ENCODE measurements at places on chromosomes 3 and 15.
A peak's percentile ranks its signal among the peaks of the same experiment; 100 is the strongest.

DNA sequence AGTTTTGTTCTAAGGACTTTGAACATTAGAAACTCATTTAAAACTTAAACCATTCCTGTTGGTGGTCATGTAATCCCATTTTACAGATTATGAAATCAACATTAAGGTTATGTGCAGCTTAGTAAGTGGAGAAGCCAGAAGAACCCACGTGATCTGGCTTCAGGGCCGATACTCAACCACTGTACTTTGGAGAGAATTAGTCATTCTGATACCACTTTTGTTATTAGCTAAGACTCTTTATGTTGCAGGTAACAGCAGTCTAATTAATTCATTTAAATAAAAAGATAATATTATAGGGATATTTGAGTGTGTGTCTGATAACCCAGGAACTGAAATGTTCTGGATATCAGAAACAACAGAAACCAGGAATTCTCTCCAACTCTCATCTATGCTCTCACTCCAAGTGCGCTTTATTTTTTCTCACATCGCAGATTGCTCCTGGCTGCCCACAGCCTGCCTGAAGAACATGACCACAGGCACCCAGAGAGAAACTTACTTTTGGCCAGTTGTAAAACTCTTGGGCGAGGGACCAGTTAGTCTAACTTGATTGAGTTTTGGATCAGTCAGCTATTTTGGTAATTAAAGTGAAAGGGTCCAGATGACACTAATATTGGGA lies 25.2 kb downstream of the UBE2E1 start:
- no peak for DNase-seq

- DNase-seq = no peak
Observed at GRCh38 chr3:196166741-196167140, 44.5 kb downstream of the ZDHHC19 start.

DNA sequence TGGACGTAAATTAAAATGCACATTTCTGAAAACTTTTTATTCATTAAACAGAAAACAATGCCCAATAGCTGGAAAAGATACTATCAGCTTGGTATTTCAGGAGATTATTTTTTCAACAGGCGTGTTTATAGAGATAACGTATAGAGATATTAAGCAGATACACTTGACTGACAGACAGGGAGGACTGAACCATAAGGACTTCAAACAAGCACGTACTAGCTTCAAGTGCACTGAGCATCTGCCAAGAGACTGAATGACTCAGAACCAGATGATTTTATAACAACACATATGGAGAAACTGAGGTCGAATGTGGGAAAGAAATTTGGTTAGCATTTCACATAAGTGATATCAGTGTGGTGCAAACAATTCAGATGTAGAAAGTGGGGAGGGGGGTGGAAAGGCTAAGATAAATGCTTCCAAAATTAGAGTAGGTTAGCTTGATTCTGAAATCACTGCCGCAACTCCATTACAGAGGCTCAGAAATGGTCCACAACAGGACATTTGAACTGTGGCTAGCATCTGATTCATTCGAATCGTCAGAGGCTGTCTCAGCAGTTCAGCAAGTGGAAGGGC lies 103.5 kb downstream of the SEMA6D start:
- no peak for DNase-seq

GRCh38 chr3:28295898-28296490 lies 52.5 kb upstream of the ZCWPW2 start:
- no peak for DNase-seq

DNA sequence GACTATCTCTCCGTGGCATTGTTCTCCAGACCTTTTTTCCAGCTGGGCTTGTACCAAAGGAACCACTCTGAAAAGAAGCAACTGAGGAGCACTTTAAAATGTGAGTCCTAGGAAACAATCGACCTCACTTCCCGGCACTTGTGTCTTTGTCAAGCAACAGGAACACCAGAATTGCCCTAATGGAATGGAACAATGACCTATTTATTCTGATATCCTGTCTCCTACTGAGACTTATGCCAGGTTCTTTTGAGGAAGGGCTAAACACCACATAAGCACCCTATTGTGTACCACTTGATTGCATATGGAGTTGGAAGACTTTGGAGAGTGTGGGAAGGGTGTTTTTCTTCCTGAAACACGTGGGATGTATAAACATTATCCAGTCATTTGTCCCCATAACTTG lies 56.8 kb upstream of the TGFBR2 start:
- DNase-seq = no peak

DNA sequence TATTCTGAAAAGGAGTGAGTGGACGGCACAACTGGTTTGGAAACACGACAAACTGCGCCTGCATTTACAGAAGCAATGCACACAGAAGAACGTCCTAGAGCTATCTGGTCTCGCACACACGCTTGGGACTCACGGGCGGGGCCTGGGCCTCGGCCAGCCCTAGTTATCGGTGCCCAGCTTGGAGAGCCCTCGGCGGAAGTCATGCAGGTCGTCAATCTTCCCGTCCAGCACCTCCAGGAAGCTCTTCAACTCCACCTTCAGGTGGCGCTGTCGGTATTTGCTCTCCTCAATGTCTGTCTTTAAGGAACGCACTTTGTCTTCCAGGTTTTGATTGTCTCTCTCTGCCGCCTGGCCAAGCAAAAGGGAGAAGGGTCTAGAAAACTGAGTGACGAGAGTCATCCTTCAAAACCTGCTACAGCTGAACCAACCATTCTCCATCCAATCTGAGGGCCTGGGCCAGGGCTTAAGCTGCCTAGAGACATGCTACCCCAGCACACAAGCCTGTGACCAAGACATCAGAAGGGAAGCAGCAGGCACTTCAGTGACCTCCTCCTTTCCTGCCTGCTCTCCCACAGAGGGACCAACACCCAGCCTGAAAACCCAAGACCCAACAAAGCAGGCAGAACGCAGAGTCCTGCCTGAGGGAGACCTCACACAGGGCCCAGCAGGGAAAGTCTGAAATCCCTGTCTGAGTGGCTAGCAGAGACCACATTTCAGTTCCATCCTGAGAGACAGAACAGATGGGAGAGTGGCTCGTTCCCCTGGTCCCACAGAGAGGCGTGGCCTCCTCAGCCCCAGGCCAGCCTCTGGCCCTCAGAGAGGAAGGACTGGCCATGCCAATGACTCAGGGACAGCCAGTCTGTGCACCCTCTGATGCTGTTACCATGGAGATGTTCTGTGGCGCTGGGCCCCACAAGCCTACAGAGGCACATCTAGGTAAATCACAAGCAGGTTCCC lies 40.4 kb downstream of the WHAMM start:
- DNase-seq = peak; percentile 8

DNA sequence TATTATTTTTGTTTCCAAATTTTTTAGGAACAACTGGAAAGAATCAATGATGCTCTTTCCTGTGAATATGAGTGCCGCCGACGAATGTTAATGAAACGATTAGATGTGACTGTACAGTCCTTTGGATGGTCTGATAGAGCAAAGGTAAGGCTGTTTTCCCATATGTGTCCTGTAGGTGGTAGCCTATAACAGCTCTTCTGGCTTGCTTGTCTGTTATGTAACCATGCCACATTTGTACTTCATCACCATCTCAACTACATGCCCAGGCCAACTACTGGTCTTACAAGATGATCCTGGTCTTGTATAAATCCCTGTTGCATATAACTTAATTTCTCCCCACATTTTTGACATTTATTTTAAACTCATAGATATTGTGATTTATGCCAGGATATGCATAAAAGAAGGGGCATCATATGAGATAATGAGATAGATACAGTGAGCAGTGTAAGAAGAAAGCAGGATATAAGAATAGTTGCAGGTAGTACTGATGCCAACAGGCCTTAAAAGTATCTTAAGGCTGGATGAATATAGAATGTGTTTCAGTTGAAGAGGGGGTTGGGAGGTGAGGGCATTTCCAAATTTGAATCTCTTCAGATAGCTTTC lies 20.3 kb downstream of the FAM98B start:
- DNase-seq = peak; percentile 57

- DNase-seq = no peak
Observed at GRCh38 chr3:159892801-159893200, 95.8 kb upstream of the IL12A start.

- no peak for DNase-seq
Observed at GRCh38 chr15:50259276-50259675, 6.2 kb downstream of the HDC start.

- DNase-seq = no peak
Observed at GRCh38 chr3:78792212-78792611, 975.6 kb downstream of the ROBO1 start.

- DNase-seq = peak; percentile 37
Observed at GRCh38 chr3:135966271-135966961, 888 bp downstream of the PPP2R3A start.

DNA sequence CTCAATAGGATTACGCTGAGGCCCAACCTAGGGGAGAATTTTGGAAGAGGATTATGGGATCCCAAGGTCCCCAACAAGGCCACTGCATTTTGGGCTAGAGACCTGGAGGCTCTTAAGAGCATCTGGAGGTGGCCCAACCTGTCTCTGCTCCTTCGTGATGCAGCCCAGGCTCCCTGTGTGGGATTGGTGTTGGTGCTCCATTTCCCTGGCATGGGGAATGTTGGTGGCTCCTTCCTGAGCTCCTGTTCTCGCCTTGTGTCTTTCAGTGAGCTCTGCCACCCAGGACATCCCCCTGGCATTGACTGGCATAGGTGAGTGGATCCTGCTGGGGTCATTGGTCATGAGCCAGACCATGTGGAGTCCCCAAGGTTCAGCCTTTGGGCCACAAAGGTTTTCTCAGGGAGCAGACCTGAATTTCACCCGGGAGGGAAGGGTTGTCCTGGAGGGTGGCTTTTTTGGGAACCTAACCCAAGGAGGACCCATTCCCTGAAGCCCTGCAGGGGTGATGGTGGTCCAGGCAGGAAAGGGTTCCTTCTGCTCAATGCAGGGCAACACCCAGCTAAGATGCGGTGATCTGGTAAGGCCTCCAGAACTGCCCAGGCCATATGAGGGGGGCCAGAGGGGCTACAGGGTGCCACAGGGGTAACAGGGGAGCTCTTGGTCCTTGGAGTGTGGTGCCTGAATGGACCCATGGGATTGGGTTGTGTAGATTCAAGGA lies 202.5 kb downstream of the UBE3A start:
- no peak for DNase-seq

DNA sequence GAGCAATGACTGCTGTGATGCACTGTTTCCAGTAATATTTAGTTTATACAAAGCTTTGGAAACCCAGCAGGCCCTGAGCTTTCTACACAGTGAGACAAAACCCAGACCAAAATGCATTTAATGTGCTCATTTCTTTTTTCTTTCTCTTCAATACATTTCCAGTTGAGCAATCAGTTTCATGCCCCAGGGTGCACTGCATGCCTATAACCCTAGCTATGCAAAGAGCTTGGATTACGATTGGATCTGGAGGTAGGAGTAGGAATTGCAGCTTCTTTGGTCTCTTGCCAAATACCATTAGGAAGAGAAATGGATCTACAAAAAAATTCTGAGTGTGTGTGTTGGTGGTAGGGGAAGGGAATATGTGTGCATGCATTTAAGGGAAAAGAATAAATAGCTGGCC lies 1001.4 kb downstream of the SQOR start:
- DNase-seq = no peak

DNA sequence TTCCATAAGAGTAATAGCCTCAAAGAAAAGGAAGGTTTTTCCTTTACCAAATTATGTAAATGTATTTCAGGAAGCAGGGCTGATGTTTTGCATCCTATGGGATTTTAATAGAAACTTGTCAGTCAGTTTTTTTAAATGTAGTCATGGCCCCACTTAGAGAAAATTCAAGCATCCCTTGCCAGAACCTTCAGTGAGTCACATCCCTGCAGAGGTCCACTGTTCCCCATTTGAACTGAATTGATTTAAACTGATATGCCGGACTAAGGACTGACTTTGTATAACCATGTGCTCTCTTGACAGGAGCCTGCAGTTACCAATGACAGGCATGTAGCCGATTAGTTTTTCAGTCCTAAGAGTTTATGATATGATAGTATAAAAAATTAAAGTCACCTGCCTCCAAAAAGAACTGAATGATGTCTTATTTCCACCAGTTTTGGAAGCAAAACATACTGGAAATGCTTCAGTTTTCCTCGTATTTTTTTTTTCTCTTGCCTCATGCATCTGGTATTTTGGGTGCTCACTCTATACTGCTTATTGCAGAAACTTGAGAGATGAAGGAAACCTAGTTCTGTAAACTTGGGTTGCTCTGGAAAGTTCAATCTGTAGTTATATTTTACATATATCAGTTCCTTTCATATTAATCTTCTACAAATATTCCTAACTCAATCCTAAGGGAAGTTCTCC lies 30.7 kb downstream of the LRTM1 start:
- DNase-seq = no peak

DNA sequence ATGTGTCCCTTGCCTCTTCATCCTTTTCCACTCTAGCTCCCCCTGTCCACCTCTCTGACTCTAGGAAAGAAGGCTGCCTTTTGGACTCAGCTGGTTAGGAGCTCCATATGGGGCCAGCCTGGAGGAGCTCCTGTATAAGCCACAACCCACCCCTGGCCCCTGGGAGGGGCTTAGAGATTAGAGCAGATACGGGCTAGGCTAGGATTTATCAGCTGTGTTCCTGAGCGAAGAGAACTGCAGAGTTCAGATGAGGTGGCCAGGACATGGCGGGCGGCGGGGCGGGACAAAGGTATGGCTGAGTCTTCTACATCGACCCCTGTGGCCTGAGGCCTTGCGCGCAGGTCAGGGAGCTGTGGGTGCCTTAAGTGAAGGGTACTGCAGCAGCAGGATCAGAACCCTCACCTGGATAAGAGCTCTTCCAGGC lies 7.9 kb downstream of the NBEAL2 start:
- DNase-seq = no peak

GRCh38 chr3:150302246-150302645 lies 105.9 kb upstream of the TSC22D2 start:
- no peak for DNase-seq

DNA sequence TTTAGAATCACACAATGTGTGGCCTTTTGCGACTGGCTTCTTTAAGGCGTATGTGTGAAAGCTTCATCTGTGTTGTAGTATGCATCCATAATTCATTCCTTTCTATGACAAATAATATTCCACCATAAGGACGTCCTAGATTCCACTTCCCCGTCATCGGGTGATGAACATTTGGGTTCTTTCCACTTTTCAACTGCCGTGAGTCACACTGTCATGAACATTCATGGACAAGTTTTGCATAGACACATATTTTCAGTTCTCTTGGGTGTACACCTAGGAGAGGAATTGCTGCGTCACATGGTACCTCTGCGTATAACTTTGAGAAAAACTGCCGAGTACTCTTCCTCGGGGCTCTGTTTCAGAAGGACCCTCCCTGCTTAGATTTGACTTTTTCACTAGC lies 97.3 kb downstream of the TOP2B start:
- DNase-seq = no peak

DNA sequence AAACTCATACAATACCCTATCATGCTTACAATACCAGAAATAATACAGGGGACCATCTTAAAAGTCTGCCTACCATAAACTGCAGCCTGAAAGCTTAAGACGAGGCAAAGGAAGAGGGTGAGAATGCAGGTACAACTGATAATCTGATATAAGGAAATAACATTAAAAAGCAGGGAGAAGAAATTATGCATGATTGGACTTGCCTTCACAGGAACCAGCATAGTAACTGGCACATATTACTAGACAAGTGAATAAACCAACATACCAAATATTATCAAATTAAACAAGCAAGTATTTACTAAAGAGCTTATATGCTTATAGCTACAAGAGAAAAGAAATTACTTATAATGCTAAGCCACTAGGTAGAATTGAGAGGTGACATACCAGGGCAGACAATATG lies 18.7 kb downstream of the ANKRD28 start:
- no peak for DNase-seq
